Activated CD4-positive, alpha-beta T cell treated with anti-CD3 and anti-CD28 coated beads for 36 hours (primary cell): ENCODE measurements at places on chromosomes 1 and 21. TPM values are rescaled to one million over a fixed set of nuclear protein-coding genes. Genes with fewer than 3 reads are reported as not detected.

Gene MTARC1
- total RNA-seq, result not detected

Gene FAM78B
- 0.51 TPM for total RNA-seq

DNA sequence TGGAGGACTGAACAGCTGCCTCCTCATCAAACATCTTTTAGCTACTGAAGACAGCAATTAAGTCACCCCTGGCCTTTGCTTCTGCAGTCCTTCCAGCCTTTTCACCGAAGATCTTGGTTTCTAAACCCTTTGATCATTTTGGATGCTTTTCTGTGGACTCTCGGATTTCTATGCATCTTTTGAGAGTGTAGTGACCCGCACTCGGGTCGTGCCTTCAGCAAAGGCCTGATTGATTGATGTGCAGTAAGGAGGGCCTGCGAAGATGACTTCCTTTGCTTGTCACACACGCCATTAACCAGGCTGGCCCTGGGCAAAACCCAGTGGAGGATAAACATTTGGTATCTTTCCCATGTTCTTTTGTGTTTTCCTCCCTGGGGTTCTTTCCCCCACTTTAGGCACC, 157.5 kb upstream of the CD34 start:
- H3K27ac ChIP-seq, result no peak overlapping the region
- H3K4me1 ChIP-seq, result no peaks in the 10 kb centered on the region
- no peaks in the 10 kb centered on the region for H3K27me3 ChIP-seq
- DNase-seq, result no peak

DNA sequence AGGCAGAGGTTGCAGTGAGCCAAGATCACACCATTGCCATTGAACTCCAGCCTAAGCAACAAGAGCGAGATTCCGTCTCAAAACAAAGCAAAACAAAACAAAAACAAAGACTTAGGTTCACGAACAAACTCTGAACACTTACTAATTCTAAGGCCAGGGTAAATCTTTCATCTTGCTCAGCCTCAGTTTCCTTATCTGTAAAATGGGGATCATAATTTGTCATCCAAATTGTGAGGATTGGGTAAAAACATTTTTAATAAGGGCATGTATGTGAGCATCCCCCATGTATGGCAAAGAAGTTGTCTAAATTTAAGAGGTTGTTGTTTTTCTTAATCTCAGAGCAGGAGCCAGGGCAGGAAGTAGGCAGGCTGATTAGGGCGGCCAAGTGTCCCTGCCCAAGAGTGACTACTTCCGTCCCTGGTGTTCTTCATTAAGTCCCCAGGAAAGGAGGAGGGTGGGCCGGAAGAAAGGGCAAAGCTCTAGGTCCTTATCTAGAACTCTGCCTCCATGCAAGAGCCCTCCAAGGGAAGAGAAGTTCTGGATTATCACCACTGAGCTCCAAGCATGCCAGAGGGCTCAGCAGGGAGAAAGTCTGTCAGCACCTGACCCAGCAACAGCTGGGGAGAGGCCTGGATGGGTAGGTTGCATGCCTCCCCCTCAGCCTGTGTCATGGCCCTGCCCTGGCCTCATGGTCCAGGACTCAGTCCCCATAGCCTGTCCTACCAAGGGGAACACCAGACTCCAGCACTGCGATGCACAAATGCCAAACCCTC, 49.9 kb upstream of the CLIC4 start:
- peaks cover 2% of the 10 kb centered on the region for H3K27me3 ChIP-seq
- no peaks in the 10 kb centered on the region for H3K36me3 ChIP-seq
- DNase-seq, result no peak
- H3K4me3 ChIP-seq, result no peak overlapping the region
- H3K4me1 ChIP-seq, result no peaks in the 10 kb centered on the region
